Stimulated activated CD8-positive, alpha-beta memory T cell treated with anti-CD3 and anti-CD28 coated beads, Interleukin-4, amount 100 ng/mL, for 1 hour (primary cell): ENCODE measurements at places on chromosomes 2 and 18.

GRCh38 chr2:97998431-97999005 lies 2.8 kb upstream of the TMEM131 start:
- no peak for DNase-seq

GRCh38 chr2:223532712-223533111 lies 69.4 kb downstream of the SCG2 start:
- no peak for DNase-seq

DNA sequence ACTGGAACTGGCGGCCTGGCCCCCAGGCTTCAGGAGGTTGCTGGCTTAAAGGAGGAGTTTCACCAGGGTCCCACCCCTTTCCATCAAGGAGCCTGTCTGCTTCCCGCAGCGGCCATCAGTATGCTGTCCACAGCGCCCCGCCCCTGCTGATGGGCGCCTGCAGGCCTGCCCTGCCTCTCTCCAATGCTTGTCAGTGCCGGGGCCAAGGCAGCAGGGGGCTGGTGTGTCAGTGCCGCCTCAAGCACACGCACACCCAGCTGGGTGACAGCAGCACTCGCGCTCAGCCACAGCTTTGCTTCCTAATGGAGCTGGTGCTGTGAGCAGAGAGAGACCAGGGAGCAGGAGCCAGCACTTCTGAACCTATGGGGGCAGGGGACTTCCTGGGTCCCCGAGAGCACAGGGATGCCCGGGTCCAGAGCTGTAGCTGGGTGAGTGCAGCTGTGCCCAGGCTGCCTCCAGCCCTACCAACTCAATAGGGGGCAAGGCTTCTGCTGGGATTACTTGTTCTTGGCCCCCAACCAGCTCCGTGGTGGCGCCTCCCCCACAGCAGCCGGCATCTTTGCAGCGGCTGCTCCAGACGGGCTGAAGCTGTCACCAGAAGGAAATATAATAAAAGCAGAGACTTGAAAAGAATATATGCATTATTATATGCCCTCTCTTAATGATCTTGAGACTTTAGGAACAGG lies 377.2 kb upstream of the LRATD1 start:
- no peak for DNase-seq

GRCh38 chr18:57833441-57834101 lies 30.5 kb upstream of the ATP8B1 start:
- DNase-seq = no peak

GRCh38 chr2:161139098-161139987 lies 20.9 kb upstream of the TANK start:
- no peak for DNase-seq

DNA sequence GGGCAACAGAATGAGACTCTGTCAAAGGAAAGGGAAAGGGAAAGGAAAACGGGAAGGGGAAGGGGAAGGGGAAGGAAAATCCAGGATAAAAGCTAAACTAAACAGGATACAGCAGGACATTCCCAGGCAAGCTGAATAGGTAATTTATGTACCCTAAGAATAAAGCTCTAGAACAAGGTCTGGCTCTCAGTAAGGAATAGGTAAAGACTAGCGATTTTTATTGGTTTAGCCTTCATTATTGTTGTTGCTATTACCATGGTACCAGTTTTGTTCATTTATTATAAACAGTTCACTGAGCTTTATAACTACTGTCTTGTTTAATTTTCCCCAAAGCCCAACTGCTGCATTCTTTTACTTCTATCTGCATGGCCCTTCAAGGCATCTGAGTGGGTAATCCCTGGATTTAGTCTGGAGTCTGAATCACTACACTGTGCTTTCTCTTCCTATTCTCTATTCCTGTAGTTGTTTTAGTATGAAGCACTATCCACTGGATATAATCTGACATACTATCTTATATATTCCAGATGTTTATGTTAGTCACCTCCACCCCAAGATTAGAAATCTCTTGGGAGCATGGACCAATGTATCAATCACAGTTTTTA lies 127.1 kb upstream of the TANK start:
- no peak for DNase-seq
